ENCODE measurements at places on chromosomes 4 and X. TPM values are rescaled to one million over a fixed set of nuclear protein-coding genes. Genes with fewer than 3 reads are reported as not detected.

ASB11 gene
- total RNA-seq: not detected

SPON2 gene
- 2.0 TPM for total RNA-seq

SGMS2 gene
- 17.0 TPM for total RNA-seq

TSPAN7 gene
- not detected for total RNA-seq

UXT gene
- total RNA-seq: 53.8 TPM

TREX2 gene
- total RNA-seq: 2.0 TPM

PNMA5 gene
- not detected for total RNA-seq

ATRX gene
- 93.3 TPM for total RNA-seq

- H3K4me1 ChIP-seq: no peaks in the 10 kb centered on the region
- no peaks in the 10 kb centered on the region for H3K36me3 ChIP-seq
Observed at GRCh38 chr4:133866328-133866699, 335.3 kb downstream of the PABPC4L start.

GRCh38 chr4:78355306-78355705 is 196.3 kb upstream of the ANXA3 start:
- H3K4me3 ChIP-seq: no peak overlapping the region
- no peaks in the 10 kb centered on the region for H3K27me3 ChIP-seq
- H3K27ac ChIP-seq: no peak overlapping the region
- DNase-seq: no peak
- no peaks in the 10 kb centered on the region for H3K4me1 ChIP-seq
- H3K36me3 ChIP-seq: no peaks in the 10 kb centered on the region

GRCh38 chrX:23513121-23513520 is 154.2 kb upstream of the PRDX4 start:
- H3K27ac ChIP-seq: no peak overlapping the region
- no peak overlapping the region for H3K4me3 ChIP-seq
- DNase-seq: no peak
- H3K4me1 ChIP-seq: no peaks in the 10 kb centered on the region
- no peaks in the 10 kb centered on the region for H3K36me3 ChIP-seq

DNA sequence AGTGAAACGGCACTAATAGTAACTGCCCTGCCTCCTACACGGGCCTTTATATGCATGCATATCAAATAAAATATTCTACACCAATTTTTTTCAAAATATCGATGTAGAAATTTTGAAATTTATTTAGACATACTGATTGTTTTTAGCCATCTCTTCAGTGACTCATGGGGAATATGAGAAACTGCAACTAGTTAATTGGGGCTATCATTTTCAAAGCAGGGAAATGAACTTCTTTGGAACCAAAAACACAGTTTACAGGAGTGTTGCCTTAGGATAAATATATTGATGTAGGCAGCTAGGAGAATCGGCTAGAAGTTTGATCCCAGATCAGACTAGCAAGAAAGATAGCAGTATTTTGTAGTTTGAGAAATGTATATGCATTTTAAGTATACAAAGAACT is 1010.8 kb upstream of the AGA start:
- H3K4me3 ChIP-seq: no peak overlapping the region
- no peak overlapping the region for H3K27ac ChIP-seq
- no peaks in the 10 kb centered on the region for H3K4me1 ChIP-seq
- DNase-seq: no peak
- no peaks in the 10 kb centered on the region for H3K27me3 ChIP-seq

GRCh38 chr4:39036172-39036571 is 4.0 kb upstream of the TMEM156 start:
- peaks cover 77% of the 10 kb centered on the region for H3K4me1 ChIP-seq
- H3K27ac ChIP-seq: peak overlapping the region; percentile 98

GRCh38 chr4:56649445-56650261 is 31.4 kb downstream of the HOPX start:
- no peak overlapping the region for H3K27ac ChIP-seq
- no peak overlapping the region for H3K4me3 ChIP-seq
- peaks cover 14% of the 10 kb centered on the region for H3K4me1 ChIP-seq
- H3K27me3 ChIP-seq: no peaks in the 10 kb centered on the region

GRCh38 chr4:176660561-176660960 is 132.2 kb downstream of the VEGFC start:
- H3K27ac ChIP-seq: no peak overlapping the region
- no peaks in the 10 kb centered on the region for H3K36me3 ChIP-seq
- H3K4me1 ChIP-seq: no peaks in the 10 kb centered on the region
- H3K27me3 ChIP-seq: no peaks in the 10 kb centered on the region
- DNase-seq: no peak
- H3K4me3 ChIP-seq: no peak overlapping the region

DNA sequence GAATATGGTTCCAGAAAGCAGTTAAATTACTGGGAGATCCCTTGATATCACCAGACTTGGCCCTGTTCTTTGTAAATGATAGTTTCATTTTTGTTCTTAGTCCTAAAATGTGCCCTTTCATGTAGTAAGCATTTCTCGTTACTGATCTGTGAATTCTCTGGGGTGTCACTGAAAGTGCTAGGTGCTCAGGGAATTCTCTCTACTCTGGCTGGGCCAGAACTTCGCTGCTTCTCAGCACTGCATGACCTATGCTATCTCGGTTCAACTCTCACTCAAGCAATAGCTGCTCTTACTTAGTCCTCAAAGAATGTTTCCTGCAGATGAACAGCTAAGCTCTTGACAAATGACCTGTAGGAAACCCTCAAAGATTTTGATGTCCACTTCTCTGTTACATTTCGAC is 1144.3 kb downstream of the ADGRL3 start:
- no peaks in the 10 kb centered on the region for H3K36me3 ChIP-seq
- no peak for DNase-seq
- H3K4me1 ChIP-seq: no peaks in the 10 kb centered on the region
- H3K27me3 ChIP-seq: no peaks in the 10 kb centered on the region
- H3K4me3 ChIP-seq: no peak overlapping the region

DNA sequence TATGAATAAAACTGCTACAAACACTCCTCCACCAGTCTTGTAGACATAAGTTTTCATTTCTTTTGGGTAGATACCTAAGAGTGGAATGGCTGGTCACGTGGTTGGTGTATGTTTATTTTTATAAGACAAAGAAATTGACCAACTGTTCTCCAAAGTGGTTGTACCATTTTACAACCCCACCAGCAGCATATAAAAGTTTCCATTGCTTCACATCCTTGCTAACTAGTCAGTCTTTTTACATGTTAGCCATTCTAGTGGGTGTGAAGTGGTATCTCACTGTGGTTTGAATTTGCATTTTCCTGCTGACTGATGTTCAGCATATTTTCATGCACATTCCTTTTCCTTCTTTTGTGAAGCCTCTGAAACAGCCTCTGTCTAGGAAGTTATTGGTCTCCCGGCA is 76.2 kb upstream of the ADGRG2 start:
- H3K27me3 ChIP-seq: peaks cover 46% of the 10 kb centered on the region
- no peak overlapping the region for H3K4me3 ChIP-seq
- no peak for DNase-seq
- no peaks in the 10 kb centered on the region for H3K4me1 ChIP-seq
- H3K36me3 ChIP-seq: no peaks in the 10 kb centered on the region

GRCh38 chr4:52661966-52662690 is 3.0 kb upstream of the USP46 start:
- no peak overlapping the region for H3K4me3 ChIP-seq
- peaks cover 17% of the 10 kb centered on the region for H3K4me1 ChIP-seq
- H3K36me3 ChIP-seq: no peaks in the 10 kb centered on the region
- no peak for DNase-seq
